ENCODE measurements at places on chromosomes 5 and 9. TPM values are rescaled to one million over a fixed set of nuclear protein-coding genes. Genes with fewer than 3 reads are reported as not detected.

- H3K4me3 ChIP-seq = no peak overlapping the region
- no peak for DNase-seq
- H3K27ac ChIP-seq = no peak overlapping the region
- no peaks in the 10 kb centered on the region for H3K27me3 ChIP-seq
- H3K4me1 ChIP-seq = no peaks in the 10 kb centered on the region
These were observed 30.1 kb upstream of the RAI14 start for GRCh38 chr5:34626036-34626435.

Gene PSMD5
- total RNA-seq = 8.7 TPM

- no peak for DNase-seq
- H3K27ac ChIP-seq = no peak overlapping the region
- H3K4me1 ChIP-seq = peaks cover 9% of the 10 kb centered on the region
- no peaks in the 10 kb centered on the region for H3K36me3 ChIP-seq
These were observed 130.9 kb downstream of the NFIB start for GRCh38 chr9:14183001-14183400.

- no peaks in the 10 kb centered on the region for H3K36me3 ChIP-seq
- no peak overlapping the region for H3K27ac ChIP-seq
These were observed 9.4 kb upstream of the GABRA6 start for GRCh38 chr5:161676103-161676502.

Gene SUSD3
- total RNA-seq = not detected
